Lower leg skin (tissue), 4 donors: ENCODE measurements at places on chromosomes 7 and 10.
A peak's percentile ranks its signal among the peaks of the same experiment; 100 is the strongest.

- DNase-seq: no peak
Measured at GRCh38 chr10:19491166-19491565, 325.1 kb upstream of the PLXDC2 start.

DNA sequence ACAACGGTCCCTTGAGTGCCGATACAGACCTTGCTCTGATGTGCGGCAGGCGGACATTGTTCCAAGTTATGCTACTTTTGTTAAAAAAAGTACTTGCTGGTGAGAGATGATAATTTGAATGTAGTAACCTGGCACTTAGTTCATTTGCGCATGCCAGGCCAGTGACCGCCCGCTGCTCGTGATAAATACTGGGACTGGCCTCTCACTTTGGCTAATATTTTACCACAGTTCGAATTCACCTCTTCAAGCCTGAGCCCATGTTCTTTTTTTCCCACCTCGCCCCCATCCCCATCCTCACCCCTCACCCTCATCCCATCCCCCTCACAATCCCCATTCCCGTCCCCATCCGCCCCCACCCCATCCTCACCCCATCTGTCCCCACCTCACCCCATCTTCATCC, 126.4 kb downstream of the DNAJB6 start:
- DNase-seq: peak; percentile 28

GRCh38 chr7:111108496-111108895, 17.6 kb downstream of the LRRN3 start:
- no peak for DNase-seq

- DNase-seq: no peak
Measured at GRCh38 chr7:111115966-111116365, 25.0 kb downstream of the LRRN3 start.

DNA sequence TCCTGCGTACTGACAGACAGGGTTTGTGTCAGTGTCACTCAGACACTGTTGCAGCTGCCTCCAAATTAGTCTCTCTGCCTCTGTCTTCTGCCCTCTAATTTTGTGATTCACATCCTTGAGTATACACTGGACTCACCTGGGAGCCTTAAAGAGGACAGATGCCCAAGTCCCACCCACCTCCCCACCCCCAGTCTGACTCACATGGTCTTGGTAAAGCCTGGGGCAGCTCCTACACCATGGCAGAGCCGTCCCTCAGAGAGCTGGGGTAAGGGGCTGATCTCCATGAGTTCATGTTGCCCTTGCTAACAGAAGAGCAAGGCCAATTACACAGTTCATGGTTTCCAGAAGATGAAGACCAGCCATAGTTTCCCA, 197.6 kb upstream of the STK17A start:
- no peak for DNase-seq

DNA sequence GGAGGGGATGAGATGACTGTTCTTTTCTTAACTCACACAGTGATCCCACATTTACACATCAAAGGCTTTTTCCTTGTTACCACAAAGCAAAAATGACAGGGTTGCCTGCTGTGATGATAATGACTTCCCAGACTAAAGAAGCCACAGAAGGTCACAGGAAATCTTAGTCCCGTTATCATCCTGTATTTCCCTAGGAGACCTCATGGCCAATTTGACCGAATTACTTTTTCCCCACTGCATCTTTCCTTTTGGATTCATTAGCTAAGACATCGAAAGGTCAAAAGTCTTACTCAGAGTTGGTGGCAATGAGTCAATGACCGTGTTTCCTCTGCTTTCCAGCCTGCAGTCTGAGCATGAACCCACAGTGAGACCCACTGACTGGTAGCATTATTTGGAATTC, 130.1 kb upstream of the INHBA start:
- no peak for DNase-seq
